ENCODE measurements at places on chromosomes 1 and 21.

DNA sequence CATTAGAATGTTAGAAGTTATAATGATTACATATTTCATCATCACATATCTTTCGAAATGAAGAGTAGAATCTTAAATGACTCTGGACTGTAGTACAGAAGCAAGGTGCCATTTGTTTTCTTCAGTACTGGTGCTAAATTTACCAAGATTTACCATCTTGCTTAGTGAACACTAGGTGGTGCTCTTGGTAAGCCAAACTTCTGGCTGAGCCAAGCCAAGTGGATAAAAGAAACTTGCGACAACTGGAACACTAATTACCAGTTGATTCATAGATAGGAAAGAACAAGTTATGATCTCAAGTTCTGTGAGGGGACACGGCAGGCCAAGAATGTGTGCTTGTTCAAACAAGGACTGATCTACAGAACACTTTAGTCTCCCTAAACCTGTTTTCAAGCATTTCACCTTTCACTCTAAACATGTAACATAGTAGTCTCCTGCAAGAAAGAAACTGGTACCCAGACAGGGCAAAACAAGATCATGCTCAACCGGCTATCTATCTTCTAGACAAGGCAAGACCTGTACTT lies 19.8 kb downstream of the SPRTN start:
- no peak for DNase-seq

DNA sequence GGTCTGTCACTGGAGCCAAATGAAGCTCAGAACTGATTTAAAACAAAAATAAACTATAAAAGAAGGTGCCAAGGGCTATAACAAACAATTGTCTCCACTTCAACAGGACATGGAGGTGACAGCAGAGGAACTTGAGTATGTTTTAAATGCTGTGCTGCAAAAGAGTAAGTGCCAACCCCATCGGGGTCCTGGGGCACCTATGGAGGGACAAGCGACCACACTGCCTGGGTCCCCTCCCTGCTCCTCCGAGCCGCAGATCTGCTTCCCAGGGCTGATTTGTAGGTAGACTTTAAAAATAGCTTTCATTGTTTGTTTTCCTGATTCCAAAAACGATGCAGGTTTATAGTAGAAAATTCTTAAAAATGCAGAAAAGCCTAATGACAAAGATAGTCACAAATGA lies 42.8 kb downstream of the CAPN9 start:
- DNase-seq, result no peak

GRCh38 chr1:204928671-204929486 lies 58.2 kb downstream of the NFASC start:
- DNase-seq, result no peak

DNA sequence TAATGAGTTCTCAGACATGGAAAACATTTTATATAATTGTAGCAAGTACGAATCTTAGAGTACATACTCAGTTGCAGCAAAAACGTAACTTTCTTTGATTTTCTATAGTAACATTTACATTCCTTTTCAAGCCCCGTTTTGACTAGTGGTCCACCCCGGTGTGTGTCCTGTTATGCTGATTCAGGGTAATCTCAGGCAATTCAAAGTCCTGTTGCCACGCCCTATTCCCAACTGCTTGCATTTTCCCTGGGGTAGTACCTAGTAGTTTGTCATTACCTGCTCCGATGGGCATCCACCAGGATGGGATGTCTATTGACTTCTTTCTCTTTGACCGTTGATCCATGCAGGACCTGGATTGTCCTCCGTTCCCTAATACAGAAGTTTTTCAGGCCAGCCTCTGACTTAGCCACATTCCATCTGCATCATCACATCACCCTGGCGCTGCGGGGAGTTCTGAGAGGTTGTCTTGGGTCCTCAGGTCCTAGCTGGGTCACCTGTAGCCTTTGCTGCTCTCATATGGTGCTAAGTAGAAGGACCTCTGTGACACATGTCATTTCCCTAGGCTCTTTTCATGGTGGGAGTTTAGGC lies 15.0 kb upstream of the FCAMR start:
- no peak for DNase-seq

DNA sequence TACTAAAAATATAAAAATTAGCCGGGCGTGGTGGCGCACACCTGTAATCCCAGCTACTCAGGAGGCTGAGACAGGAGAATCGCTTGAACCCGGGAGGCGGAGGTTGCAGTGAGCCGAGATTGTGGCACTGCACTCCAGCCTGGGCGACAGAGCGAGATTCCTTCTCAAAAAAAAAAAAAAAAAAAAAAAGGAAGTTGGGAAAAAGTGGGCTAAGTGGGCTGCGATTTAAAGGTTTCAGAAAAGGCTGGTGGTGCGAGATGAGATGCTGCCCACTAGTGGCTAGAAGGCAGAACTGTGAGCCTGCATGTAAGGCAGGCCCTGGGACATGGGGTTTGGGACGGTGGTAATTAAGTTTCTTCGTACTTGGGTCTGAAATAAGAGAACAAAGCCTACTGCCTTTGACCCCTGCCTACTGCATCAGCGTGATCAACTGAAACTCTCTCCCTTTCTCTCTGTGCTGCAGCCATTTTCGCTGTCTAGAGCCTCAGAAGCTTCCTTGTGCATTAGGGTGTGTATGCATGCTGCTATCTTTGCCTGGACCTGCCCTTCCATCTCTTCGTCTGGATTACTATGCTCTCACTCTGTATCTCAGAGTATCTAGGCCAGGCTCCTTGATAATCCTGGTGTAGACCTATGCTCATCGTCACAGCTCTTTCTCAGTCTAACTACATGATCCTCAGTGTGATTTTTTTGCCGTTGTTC lies 12.4 kb downstream of the FMOD start:
- DNase-seq, result no peak

DNA sequence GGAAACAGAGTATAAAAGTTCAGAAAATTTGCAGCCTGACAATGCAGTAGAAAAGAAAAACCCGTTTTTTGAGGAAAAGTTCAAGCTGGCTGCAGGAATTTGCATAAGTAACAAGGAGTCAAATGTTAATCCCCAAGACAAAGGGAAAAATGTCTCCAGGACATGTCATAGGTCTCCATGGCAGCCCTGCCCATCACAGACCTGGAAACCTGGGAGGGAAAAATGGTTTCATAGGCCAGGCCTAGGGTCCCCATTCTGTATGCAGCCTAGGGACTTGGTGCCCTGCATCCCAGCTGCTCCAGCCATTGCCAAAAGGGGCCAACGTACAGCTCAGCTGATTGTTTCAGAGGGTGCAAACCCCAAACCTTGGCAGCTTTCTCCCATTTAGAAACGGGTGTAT lies 3.6 kb upstream of the KCNT2 start:
- no peak for DNase-seq
